ENCODE measurements at places on chromosomes 6 and 20. TPM values are rescaled to one million over a fixed set of nuclear protein-coding genes. Genes with fewer than 3 reads are reported as not detected.

Gene SIRPB2
- total RNA-seq = not detected

DNA sequence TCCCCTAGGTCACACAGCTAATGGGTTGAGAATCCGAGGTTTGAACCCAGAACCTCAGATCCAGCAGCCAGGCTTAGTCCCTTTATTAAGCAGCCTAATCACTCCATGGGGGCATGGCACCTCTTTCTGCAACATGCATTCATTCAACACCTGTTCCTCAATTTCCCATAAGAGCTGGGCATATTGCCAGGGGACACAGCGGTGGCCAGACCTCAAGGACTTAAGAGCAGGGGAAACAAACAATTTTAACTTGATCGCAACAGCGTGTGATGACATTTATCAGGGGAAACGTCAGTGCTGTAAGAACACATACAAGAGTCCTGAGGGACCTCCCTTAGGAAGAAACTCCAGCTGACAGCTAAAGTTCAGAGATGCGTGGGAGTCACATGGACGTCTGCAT lies 267.4 kb upstream of the CDH4 start:
- no peak for DNase-seq

- DNase-seq = no peak
These were observed 659 bp downstream of the PRDM1 start for GRCh38 chr6:106086814-106087175.

- DNase-seq = no peak
These were observed 428.4 kb upstream of the MARCKS start for GRCh38 chr6:113428702-113429101.

- DNase-seq = no peak
These were observed 111.8 kb downstream of the PLCB4 start for GRCh38 chr20:9180481-9181257.

- no peak for DNase-seq
These were observed 593.1 kb downstream of the PKHD1 start for GRCh38 chr6:51494342-51494741.
